ENCODE measurements at places on chromosomes 4 and X. TPM values are rescaled to one million over a fixed set of nuclear protein-coding genes. Genes with fewer than 3 reads are reported as not detected.
A peak's percentile ranks its signal among the peaks of the same experiment; 100 is the strongest.

DNA sequence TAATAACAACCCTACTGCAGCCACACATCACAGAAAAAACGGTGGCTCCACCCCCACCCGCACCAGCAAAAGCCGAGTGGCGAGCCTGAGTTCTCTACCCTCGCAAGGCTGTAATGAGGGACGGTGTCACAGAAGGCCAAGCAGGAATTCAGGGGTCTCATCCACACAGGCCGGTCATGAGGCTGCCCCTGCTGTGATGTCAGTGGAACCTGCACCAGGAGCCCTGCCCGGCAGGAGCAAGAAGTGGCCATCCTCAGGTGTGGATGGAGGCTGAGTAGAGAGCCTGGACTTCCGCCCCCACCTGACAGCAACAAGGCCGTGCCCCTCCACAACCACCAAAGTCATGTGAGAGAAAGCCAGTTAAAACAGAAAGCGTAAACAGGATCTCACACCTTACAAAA is 20.6 kb downstream of the LYAR start:
- H3K4me3 ChIP-seq, result no peak overlapping the region
- DNase-seq, result no peak
- H3K36me3 ChIP-seq, result peaks cover 73% of the 10 kb centered on the region
- no peaks in the 10 kb centered on the region for H3K27me3 ChIP-seq
- peak overlapping the region; percentile 60 for H3K27ac ChIP-seq
- no peaks in the 10 kb centered on the region for H3K4me1 ChIP-seq

- DNase-seq, result no peak
- no peaks in the 10 kb centered on the region for H3K36me3 ChIP-seq
- no peaks in the 10 kb centered on the region for H3K4me1 ChIP-seq
Measured at GRCh38 chrX:155231163-155231562, 14.9 kb downstream of the VBP1 start.

DNA sequence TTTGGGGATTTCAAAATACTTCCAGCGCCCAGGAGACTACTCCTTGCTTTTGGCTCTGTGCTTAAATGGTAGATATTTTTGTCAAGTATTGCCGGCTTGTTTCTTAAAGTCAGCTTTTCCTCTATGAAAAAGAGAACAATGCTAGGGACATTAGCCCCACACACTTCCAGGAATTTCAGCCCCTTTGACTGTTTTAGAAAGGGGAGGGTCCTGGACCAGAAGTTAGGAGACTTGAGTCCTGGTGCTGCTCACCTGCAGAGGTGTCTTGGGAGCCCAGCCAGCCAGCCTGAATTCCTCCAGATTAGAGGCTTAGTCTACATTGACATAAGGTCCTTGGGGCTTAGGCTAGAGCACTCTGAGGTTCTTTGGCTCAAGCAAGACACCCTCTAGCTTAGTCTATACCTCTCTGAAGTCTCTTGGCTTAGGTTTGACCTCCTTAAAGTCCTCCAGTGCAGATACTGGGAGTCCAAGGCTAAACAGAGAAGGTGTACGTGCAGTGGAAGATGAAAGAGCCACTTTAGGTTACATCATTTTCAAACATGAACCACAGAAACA is 1.6 kb upstream of the SETD7 start:
- H3K36me3 ChIP-seq, result no peaks in the 10 kb centered on the region
- peak; percentile 62 for DNase-seq
- no peaks in the 10 kb centered on the region for H3K27me3 ChIP-seq

Gene PCDH11X
- 3.1 TPM for total RNA-seq

Gene PLAC1
- total RNA-seq, result not detected
